Activated naive CD8-positive, alpha-beta T cell treated with anti-CD3 and anti-CD28 coated beads, Interleukin-2, amount 10 ng/mL, durations not matched to agents 7 days and 5 days (primary cell): ENCODE measurements at places on chromosomes 2 and 18. TPM values are rescaled to one million over a fixed set of nuclear protein-coding genes. Genes with fewer than 3 reads are reported as not detected.

Gene MAP2
- not detected for total RNA-seq

- no peak for DNase-seq
Observed at GRCh38 chr2:151422917-151423439, 13.3 kb downstream of the RIF1 start.

DNA sequence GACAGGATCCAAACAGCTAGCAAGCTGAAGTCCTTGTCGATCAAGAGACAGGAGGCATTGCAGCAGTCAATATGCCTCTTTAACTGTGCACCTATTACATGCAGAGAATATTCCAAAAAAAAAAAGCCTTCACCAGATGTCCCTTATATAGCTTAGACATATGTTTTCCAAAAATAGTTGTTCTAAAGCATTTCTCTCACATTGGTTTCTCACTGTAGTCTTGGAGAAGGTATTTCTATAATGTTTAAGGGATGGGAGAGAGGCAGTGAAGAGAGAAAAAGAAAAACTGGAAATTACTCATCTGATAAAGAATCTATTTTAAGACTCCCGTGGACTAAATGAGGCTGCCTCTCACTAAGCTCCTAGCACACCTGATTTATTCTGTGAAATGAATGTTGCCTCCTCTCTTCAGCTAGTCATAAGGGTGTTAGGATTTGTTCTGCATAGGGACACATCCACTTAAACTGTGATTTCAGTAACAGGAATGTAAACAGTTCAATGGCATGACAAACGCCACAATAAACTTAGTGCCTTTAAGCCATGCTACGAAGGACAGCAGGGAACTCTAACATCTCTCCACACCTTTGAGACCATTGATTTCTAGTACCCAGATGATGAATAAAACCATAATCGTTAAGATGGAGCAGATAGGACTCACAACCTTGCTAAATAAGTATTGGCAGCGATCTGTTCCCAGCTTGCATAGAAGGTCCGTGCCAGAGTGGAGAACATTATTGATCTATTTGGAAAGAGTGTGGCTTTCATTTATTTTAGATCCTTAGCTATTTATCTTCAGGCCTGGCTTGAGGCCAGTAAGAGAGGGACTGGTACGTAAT is 98.6 kb upstream of the NCK2 start:
- no peak for DNase-seq

DNA sequence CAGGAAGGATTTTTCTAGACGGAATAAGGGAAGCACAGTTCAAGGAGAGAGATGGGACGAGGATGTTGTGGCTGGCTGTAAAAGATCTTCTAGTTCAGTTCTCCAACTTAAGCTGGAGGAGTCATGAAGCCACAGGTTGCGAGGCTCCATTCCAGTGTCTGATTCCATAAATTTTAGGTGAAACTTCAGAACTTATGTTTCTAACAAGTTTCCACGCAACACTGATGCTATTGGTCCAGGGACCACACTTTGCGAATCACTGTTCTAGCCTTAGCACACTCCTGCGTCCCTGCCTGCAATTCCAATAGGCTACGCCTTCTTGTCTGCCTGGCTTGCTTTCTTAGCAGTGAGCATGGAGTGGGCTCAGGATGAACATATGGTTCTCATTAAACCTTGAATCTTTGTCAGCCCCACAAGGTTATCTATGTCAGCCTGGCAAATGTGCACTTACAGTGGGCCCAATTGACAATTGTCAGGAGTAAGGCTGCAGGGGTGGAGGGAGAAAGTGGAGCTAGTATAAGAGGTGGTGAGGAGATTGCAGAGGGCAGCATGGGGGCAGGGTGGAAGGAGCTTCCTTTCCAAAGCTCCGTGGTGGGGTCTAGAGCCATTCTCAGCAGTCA is 438.1 kb upstream of the ST6GAL2 start:
- DNase-seq: no peak

DNA sequence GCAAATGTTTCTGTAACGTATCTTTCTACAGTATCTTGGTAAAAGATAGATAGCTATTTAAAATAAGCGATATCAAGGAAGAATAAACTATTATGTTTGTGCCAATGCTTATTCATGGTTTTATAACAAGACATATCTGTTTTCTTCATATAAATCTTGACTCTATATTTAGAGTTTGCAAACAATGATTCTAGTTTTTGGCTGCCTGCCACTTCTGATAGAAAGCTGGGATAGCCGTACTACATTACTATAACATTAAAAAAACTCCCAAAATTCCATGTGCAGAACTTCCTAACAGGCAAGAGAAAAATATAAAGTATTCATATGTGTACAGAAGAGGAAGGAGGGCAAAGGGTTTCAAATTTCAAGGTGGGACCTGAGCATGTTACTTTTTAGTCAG is 985.0 kb downstream of the BCL11A start:
- DNase-seq: no peak

Gene DIS3L2
- total RNA-seq: 39.8 TPM

GRCh38 chr2:73947412-73948018 is 20.8 kb downstream of the DGUOK start:
- DNase-seq: no peak
